ENCODE measurements at places on chromosomes 1 and 21.

DNA sequence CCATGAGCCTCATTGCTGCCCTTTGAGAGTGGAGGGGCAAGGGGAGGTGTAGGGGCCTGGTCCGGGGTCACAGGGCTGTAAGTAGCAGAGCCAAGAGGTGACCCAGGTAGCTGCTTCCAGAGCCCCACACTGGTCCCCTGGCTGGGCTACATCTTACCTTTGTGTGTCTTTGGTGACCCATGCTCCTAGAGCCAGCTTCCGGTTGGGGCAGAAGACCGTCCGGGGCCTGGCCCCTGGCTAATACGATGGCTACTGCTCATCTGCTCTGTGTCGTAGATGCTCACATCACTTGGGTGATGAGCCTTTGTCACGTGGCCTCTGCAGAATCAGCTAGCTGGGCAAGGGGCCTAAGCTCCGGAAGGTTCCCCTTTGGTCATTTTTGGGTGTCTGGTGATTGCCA is 20.6 kb downstream of the ABCG1 start:
- no peak for DNase-seq

GRCh38 chr1:9233241-9233941 is 1.2 kb upstream of the H6PD start:
- no peak for DNase-seq

DNA sequence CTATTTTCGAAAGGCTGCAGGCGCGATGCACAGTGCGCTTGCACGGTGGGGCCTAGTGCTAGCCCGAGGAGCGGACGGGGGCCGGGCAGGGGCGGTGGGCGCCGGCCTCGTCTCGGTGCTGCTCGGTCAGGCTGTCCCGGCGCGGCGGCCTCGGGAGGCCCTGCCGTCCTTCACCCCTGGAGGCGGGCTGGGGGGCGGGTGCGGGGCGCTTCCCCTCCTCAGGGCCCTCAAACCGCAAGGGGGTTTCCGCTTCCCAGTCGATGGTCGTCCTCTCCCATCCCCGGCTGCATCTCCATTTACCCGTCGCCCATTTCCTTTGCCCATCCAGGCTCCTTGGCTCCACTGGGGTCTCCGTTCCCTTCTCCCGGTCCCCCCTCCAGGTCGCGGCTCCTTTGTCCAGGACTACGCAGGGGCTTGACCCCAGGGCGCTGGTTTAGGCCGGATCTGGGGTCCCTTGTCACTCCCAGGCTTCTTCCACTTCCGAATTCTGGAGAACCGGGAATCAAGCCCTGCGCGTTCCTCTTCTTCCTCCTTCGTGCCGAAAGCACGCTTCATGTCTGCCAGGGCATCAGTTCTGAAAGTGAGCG is 196.3 kb upstream of the LMO4 start:
- no peak for DNase-seq

DNA sequence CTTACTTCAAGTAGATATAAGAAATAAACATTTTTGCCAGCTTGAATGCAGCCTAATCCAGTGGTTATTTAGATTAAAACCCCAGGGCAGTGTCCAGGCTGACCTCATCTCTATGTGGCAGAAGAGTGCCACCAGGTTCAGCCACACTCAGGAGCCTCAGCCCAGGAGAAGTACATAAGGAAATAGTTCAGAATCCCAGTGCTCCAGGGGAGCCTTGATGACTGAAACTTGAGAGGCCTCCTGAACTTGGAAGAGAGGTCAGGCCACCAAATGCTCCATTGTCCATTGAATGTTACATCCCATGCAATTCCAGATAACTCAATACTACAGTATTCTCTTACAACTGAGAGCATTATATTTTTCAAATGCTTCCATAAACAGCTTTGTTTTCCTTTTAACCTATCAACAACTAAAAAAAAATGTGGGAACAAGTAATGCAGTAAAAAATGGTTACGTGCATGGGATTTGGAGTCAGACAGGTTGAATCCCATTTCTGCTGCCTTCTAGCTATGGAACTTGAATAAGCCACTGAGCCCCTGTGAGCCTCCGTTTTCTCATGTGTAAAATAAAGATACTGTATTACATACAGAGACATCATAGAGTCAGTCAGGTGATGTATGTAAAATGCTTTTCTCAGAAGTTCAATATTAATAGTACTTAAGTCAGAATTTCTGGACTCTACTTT is 248.0 kb downstream of the PLPP3 start:
- no peak for DNase-seq

GRCh38 chr1:22821027-22821426 is 110.4 kb downstream of the EPHB2 start:
- DNase-seq: no peak

DNA sequence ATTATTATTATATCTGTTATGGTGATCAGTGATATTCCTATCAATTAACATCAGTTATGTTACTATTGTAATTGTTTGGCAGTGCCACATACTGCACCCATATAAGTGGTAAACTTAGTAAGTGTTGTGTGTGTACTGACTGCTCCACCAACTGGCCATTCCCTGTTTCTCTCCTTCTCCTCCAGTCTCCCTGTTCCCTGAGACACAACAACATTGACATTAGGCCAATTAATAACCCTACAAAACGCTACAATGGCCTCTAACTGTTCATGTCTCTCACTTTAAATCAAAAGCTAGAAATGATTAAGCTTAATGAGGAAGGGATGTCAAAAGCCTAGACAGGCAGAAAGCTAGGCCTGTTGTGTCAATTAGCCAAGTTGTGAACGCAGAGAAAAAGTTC is 6.6 kb upstream of the THRAP3 start:
- no peak for DNase-seq

DNA sequence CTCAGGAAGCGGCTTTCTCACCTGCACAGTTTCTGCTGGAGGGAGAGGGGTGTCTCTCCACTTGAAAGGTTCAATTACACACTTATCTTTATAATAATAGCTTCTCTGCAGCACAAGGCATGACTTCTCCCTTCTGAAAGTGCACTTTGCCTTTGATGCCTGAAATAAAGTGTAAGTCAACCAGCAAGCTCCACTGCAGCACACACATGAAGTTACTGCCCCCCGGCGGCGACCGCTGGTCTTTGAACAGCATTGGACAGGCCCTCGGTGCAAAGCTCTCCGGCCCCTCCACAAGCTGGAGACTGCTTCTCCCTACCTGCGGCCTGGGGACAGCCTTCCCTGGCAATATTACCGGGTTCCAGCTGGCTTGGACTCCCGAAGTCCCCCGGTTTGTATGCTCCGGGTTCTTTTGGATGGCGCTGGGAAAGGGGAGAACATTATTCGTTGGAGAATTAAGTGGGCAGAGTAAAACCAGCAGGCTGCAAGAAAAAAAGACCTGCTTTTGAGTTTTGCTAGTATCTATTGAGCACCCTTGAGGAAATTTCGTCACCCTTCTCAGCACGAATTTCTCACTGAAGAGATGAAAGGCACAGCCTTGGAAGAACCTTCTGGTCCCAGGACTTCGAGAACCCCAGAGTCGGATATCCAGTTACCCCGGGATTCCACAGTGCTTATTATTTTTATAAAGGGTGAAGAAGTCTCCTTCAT is 11.8 kb downstream of the RCAN1 start:
- DNase-seq: no peak

DNA sequence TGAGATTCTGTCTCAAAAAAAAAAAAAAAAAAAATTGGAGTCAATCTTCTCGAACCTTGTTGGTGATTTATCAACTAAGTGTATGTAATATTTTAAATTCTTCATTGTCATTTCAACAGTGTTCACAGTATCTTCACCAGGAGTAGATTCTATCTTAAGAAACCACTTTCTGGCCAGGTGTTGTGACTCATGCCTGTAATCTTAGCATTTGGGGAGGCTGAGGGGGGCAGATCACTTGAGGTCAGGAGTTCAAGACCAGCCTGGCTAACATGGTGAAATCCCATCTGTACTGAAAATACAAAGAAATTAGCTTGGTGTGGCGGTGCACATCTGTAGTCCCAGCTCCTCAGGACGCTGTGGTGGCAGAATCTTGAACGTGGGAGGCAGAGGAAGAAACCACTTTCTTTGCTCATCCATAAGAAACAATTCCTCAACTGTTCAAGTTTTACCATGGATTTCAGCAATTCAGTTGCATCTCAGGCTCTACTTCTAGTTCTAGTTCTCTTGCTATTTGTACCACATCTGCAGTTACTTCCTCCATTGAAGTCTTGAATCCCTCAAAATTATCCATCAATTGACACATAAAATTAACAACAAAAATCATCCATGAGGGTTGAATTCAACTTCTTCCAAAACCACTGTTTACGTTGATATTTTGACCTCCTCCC is 30.4 kb upstream of the EYA3 start:
- no peak for DNase-seq

- DNase-seq: no peak
Measured at GRCh38 chr1:93446837-93447451, 974 bp upstream of the FNBP1L start.

GRCh38 chr1:241612533-241613477 is 27.4 kb downstream of the CHML start:
- DNase-seq: no peak

- no peak for DNase-seq
Measured at GRCh38 chr1:201745023-201745422, 83.9 kb upstream of the IPO9 start.

- DNase-seq: no peak
Measured at GRCh38 chr1:218604217-218604616, 259.1 kb downstream of the TGFB2 start.

DNA sequence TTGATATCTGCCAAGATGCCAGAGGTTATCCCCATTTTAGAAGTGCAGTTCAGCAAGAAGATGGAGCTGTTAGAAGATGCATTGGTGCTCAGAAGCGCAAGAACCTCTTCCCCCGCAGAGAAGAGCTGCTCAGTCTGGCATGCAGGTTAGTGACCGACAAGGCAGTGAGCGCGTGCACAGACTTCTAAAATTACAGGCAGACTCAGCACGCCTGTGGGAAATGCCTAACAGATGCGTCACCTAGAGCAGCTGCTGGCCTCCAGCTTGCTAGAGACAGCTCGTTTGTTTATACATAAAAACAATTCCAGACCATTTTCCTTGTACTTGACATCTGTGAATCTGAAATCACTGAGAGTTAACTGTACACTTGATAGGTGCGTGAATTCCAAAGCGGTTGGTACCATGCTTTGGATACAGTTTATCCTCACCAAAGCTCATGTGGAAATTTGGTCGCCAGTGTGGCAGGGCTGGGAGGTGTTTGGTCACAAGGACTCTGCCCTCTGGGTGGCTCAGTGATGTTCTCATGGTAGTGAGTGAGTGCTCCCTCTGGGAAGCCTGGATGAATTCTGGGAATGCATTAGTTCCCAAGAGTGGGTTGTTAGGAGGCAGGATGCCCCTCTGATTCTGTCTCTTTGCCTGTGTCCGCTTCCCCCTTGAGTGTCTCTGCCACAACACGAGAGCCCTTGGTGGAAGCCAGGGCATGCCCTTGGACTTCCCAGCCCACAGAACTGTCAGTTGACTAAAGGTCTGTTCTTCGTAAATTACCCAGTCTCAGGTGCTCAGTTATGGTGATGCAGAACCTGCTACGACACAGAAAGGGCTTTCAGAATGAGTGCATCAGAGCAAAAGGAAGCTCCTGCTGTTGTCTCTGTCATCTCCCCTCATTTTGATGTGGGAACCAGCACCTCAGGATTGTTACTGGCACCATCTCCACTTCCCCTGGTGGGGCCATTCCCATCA is 24.4 kb downstream of the SNAP47 start:
- no peak for DNase-seq

- DNase-seq: no peak
Measured at GRCh38 chr1:154584267-154584994, 16.9 kb downstream of the CHRNB2 start.

GRCh38 chr1:37892151-37893047 is 33.0 kb upstream of the MTF1 start:
- no peak for DNase-seq

- no peak for DNase-seq
Measured at GRCh38 chr1:198942466-198942865, 303.6 kb downstream of the PTPRC start.

Measured in GM12878 (cell line).